Sigmoid colon (tissue), 7 donors: ENCODE measurements at places on chromosomes 2 and 18.

DNA sequence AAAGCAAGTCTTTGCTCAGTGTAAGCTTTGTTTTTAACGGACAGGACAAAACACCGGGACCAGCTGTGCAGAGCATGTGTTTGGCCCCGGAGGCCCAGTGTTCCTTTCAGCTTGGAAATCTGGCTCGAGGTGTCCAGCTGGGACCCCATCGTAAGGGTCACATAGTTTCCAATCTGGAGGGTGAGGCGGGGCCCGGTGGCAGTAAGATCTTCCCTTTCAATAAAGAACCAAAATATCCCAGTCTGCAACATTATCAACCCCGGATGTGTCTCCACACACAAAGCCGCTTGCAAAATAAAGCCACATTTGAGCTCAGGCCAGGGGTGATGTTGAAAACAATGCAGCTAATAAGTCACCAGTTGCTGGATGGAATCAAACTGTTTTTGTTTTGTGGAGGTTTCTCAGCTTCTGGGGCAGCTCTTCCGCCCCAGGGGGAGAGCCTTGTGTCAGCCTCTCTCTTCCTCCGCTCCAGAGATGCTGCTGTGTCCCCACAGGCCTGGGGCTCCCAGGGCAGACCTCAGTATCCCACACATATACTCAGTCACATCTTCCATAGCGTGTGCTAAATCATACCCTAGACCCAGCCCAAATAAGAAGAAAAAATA lies 138.6 kb upstream of the GLI2 start:
- peak; percentile 89 for DNase-seq
- H3K4me1 ChIP-seq, result no peaks in the 10 kb centered on the region
- peak overlapping the region; percentile 59 for H3K27ac ChIP-seq
- no peaks in the 10 kb centered on the region for H3K36me3 ChIP-seq
- no peaks in the 10 kb centered on the region for H3K27me3 ChIP-seq
- no peak overlapping the region for H3K4me3 ChIP-seq

- H3K36me3 ChIP-seq, result no peaks in the 10 kb centered on the region
- DNase-seq, result no peak
- H3K27me3 ChIP-seq, result no peaks in the 10 kb centered on the region
- H3K4me3 ChIP-seq, result no peak overlapping the region
- no peaks in the 10 kb centered on the region for H3K4me1 ChIP-seq
These were observed 622.2 kb downstream of the CNTNAP5 start for GRCh38 chr2:124647245-124647644.

GRCh38 chr2:196442211-196442610 lies 197.3 kb upstream of the CCDC150 start:
- no peaks in the 10 kb centered on the region for H3K4me1 ChIP-seq
- H3K36me3 ChIP-seq, result no peaks in the 10 kb centered on the region
- H3K27ac ChIP-seq, result no peak overlapping the region
- H3K27me3 ChIP-seq, result no peaks in the 10 kb centered on the region
- H3K4me3 ChIP-seq, result no peak overlapping the region

DNA sequence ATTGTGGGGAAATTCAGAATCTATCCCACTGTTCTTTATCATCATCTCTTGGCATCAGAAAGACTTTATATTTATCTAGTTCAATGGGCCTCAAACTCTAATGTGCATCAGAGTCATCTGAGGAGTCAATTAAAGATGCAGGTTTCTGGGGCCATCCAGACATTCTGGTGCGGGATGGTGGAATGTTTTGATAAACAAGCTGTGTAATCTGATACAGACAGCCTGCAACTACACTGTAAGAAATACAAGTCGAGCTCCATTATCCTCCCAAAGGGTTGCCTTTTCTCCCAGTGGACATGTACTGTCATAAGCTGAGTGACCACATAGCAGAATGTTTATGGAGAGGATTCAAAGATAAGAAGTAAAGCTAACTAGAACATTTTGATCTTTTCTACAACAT lies 515.3 kb upstream of the DCC start:
- H3K27ac ChIP-seq, result no peak overlapping the region
- H3K27me3 ChIP-seq, result no peaks in the 10 kb centered on the region
- H3K36me3 ChIP-seq, result no peaks in the 10 kb centered on the region
- H3K4me3 ChIP-seq, result no peak overlapping the region

DNA sequence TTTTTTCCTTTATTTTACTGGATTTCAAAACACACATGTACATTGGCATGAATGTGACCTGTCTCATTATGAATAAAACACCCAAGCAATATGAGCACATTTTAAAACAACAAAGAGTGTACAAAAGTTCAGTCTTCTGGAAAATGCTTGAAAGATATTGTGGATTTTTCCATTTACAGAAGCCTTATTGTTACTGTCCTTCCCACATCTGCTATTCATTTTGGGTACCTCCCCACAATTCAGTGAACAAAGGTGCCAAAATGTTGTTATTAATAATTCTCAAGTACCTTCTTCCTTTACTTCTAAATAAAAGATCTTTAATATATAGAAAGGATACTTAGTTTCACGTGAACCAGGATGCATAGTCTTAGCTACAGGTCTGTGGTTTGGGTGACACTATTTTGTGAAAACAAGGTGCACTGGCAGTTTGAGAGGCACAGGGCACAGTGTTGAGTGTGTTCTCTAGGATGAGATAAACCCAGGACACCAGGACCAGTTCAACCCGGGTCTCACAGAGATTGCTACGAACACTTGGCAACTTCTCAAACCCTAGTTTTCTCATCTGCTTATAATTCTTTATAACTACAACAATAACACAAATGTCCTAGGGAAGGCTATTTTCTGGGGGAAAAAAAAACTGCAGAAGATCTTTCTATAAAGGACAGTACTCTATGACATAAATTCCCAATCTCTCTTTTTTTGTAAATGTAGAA lies 84.5 kb upstream of the GALNT5 start:
- H3K4me3 ChIP-seq, result no peak overlapping the region
- H3K36me3 ChIP-seq, result no peaks in the 10 kb centered on the region
